NCI-H69 (cell line): ENCODE measurements at places on chromosomes 2 and 18.
A peak's percentile ranks its signal among the peaks of the same experiment; 100 is the strongest.

DNA sequence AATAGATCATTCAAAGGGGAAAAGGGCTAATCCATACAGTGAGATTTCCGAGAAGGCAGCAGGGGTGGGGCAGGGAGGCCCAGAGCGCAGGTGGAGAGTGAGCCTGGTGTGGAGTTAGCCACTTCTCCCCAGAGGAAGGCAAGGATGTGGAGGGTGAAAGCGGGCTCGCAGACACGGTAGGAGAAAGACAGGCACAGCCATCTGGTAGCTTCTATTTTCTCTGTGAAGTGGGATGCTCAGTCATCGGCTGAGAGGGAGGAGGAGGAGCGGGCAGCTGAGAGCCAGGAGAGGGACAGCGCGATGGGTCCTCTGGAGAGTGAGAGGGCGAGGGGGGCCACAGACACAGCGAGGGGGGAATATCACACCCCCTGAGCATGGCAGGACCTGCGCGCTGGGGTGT is 153.3 kb upstream of the NDUFV2 start:
- DNase-seq: peak; percentile 56

DNA sequence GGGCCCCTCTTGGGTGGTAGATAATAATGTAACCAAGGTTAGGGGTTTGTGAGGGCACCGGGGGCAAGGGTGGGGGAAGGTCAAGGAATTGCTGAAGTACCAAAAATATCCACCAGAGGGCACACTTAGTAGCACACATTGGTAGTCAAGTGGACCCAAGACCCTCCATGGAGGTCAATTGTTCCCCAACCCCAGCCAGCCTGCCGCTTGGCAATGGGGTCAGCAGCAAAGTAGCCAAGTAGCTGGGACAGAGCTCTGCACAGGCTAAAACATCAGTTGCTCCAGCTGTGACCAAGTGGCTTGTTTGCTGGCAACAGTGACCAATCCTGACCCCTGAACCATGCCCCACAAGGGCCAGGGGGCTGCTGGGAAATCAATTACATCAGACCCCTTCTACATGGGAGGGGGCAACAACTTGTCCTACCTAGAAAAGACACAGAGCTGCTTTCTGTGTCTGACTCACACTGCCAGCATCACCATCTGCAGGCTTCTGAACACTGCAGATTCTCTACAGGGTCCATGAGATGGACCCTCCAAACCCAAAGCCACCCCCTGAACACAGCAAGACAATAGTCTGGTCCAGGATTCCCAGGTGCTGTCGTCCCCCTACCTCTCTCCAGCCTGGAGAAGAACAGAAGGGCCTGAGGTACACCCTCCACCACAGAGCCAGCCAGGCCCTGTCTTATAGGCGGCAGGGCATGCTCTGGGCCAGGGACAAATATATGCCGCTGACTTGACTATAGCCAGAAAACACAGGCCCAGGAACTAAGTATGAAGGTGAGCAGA is 76.0 kb downstream of the EMX1 start:
- DNase-seq: peak; percentile 30

DNA sequence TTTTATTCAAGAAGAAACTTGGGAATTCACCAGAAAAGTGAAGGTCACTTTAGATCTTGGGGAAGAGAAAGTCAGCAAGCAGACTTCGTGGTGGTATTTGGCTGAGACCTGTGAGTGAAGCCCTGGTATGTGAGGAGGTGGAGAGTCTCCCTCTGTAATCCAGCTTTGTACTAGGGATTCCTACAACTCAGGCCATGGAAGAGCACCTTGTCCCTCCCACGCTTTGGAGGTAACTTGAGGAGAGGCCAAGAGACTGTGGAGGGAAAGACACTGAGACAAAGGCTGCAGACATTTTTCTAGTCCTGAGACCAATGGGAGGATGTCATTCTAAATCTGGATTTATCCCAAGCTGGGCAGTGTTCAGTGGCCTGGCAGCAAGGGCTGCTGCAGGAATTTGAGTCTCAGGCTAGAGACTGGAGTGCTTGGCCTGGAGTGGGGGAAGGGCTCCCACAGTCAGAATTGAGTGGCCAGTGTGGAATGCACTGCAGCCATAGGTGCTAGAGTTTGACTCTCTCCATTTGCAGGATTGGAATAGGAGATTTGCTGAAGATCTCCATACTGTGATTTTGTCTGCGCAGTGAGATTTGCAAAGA is 219.0 kb downstream of the ACTR3 start:
- no peak for DNase-seq

DNA sequence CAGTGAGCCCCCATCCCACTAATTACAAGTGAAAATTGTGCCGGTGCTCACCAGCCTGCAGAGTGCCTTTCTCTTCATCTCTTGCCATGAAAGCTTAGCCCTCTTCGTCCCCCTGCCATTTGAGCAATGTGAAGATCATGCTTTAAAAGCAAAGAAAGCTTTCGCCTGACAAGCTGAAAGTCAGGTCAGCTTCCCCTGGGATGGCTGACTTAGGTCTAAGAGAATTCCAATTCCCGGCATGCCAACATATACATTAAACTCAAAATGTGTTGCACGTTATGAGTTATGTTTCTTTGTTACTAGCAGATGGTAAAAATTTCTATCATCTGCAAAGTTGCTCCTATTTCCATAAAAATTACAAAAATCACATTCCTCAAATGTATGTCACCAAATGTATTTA is 129.8 kb downstream of the AFF3 start:
- DNase-seq: no peak

GRCh38 chr2:136225950-136226835 is 108.2 kb upstream of the CXCR4 start:
- no peak for DNase-seq

- DNase-seq: peak; percentile 98
Observed at GRCh38 chr18:43634994-43635393, 357.7 kb upstream of the SYT4 start.

DNA sequence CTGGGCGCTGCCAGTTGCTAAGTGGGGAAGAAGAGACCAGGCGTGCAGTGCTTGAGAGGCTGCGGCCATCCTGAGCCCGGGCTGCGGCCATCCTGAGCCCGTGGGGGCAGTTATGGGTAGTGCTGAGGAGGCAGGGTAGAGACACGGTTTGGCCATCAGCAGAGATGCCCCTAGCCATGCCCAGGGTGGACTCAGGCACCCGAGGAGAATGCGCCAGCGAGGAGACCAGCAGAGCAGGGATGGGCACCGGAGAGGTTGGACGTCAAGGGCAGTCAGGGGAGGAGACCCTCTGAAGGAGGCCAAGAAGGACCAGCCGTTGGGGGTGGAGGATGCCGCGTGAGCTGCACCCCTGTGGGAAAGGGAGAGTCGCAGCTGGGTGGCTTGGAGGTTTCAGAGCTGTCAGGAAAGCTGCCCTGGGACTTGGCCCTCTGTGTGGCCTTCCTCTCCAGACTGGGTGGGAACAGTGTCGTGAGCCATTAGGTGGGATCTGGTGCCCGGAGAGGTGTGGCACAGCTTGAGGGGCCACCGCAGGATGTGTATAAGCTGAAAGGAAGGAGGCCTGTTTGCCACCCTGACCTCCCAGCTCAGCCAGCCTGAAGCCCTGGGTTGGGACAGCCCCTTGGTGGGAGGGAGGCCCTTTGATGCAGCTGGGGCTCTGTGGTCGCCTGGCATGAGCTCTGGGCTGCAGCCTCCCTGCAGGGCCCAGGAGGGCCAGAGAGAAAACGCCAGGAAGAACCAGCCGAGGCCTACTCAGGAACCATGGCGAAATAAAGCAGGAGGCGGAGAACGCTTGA is 56.0 kb downstream of the SH3BP4 start:
- no peak for DNase-seq
